ENCODE measurements at places on chromosomes 2 and 18.

DNA sequence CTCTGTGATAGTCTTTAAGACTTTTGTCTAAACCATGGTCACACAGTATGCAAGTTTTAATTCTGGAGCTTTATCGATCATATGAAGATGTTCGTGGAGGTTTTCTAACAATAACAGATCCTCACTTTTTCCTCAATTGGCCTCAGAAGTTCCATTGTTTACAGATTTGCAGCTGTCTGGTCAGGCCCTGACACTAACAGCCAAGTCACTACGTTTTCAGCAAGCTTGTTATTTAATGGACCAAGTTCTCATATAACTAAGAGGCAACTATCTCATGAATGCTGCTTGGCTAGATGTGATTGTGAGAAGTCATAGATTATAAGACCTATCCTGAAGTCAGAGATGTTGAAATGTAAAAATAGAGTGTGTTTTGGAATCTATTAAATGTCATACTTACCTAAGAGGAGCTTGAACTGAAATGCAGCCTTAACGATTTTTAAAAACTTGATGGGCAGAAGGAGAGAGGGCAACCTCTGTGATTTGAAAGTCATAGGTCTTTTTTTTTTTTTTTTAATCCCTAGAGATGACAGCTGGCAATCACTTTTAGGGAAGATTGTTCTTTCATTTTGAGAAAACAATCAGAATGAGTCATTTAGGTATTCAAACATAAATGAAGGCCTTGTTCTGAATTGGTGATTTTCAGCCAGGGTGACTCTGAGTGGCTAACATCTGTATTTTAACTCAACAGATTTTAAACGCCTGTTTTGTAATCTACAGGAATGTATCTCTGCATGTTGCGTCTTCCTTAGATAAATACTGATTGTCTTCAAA, 48.4 kb upstream of the NEMP2 start:
- DNase-seq = no peak

- no peak for DNase-seq
Observed at GRCh38 chr18:32177530-32177929, 12.3 kb upstream of the MEP1B start.

- no peak for DNase-seq
Observed at GRCh38 chr2:218744615-218745014, 34.0 kb downstream of the TTLL4 start.

- peak; percentile 55 for DNase-seq
Observed at GRCh38 chr2:147989809-147990403, 30.6 kb downstream of the ORC4 start.

DNA sequence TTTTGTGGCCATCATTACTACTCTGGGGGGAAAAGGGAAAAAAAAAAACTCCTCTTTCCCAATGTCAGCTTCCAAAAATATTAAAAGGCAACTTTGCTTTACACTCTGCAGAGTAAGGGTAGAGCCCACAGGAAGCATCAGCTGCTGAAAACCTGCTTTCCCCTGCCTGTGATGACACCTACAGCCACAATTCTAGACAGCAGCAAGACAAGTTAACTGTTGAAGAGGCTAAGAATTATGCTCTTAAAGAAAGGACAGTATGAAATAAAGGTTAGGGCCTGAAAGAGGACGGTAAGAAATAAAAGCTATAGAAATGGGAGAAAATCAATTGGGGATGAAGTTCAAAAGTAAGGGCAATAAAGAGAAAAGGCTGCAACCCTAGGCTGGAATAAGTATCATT, 3.0 kb downstream of the PDE11A start:
- DNase-seq = no peak

GRCh38 chr2:172811027-172811426, 75.4 kb downstream of the RAPGEF4 start:
- DNase-seq = no peak

- DNase-seq = no peak
Observed at GRCh38 chr2:174607989-174608865, 10.6 kb upstream of the WIPF1 start.

DNA sequence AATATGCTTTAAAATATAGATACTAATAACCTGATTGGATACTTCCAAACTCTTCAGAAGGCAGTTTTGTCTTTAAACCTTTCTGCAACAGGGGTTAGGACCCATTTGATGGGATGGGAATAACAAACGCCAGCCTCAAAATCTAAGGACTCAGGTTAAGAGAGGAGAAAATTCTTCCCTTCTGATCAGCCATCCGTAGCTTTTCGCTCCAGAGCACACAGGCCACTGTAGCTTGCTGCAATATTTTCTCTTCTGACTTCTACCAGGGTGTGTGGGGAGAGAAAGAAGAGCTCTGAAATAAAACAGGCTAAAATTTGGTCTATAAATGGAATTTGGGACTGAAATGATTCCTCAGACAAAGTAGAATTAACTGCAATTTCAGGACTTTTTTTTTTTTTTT, 95.1 kb downstream of the ALPK2 start:
- DNase-seq = no peak

DNA sequence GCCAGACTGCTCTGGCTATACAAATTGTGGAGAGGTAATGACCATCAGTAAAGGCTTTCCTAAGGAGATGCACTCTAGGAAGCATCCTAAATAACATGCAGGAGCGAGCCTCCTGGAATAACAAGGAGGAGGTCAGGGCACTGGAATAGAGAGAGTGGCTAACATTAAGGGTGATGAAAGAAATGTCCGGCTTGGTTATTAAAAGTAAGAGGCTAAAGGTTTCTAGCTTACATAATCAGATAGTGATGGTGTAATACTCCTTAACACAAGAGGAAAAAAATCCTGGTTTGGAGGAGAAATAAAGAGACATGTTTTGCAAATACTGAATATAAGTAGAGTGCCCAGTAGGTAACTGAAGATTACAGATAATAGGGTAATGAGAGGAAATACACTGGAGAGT, 365.7 kb downstream of the ZEB2 start:
- DNase-seq = no peak

DNA sequence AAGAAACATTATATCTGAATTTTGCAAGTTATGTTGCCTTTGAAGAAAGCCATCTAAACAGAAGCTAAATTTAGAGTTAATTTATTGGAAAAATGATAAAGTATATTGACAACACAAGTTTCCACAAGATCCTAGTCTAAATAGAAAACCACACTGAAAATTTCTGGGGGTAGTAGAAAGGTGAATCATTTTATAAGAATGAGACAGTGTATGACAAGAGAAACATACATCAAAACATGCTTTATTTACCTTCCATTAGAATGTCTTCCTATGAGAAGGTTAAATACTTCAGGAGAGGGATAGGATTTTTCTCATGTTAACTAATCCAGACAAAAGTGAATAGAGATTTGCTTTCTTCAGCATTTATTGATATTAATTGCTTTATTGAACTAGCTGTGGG, 1389.8 kb upstream of the ZEB2 start:
- DNase-seq = no peak

DNA sequence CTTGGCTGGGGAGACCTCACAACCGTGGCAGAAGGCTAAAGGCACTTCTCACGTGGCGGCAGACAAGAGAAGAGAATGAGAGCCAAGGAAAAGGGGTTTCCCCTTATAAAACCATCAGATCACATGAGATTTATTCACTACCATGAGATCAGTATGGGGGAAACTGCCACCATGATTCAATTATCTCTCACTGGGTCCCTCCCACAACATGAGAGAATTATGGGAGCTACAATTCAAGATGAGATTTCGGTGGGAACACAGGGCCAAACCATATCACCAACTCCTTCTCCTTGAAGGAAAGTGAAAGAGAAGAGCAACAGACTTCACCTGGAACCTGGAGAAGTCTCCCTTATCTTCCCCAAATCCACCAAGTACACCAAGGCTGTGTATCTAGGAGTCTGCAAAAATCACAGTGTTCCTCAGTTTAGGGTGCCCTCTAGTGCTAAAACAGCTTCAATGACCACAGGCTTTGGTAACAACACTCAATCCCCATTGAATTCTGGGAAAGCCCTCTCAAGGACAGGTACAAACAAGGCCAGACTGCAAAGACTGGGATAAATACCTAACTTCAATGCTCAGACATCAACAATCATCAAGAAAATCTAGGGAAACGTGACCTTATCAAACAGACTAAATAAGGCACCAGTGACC, 148.8 kb upstream of the SRD5A2 start:
- no peak for DNase-seq

GRCh38 chr18:39591649-39592048, 2026.1 kb upstream of the CELF4 start:
- no peak for DNase-seq

GRCh38 chr2:64291181-64291580, 147.0 kb upstream of the PELI1 start:
- no peak for DNase-seq

DNA sequence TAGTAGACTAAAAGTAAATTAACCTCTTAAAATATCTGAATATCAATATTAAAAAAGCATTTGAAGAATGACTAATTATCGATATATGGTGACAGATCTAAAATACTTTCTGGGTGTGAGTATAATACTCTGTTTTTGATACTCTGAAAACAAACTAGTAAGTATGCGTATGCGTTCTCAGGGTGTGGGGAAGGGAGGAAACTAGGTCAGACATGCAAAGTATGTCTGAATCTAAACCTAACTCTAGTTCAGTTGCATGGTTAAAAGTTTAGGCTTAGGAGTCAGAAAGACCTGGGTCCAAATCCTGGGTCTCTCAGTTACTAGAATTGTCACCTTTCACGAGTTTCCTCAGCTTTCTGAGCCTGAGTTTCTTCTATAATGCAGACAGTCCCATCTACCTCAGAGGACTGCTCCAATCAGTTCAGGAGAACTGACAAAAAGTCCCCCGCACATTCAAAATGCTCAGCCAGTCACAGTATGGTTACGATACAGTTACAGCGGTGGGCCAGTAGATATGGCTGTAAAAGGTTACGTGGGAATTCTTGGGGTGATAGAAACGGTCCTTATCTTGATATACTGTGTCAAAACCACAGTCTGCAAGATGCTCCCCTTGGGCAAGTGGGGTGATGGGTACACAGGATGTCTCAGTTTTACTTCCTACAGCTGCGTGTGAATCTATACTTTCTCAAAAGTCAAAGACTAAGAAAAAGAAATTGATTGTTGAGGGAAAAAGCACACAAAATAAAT, 29.2 kb downstream of the UNC50 start:
- DNase-seq = no peak

DNA sequence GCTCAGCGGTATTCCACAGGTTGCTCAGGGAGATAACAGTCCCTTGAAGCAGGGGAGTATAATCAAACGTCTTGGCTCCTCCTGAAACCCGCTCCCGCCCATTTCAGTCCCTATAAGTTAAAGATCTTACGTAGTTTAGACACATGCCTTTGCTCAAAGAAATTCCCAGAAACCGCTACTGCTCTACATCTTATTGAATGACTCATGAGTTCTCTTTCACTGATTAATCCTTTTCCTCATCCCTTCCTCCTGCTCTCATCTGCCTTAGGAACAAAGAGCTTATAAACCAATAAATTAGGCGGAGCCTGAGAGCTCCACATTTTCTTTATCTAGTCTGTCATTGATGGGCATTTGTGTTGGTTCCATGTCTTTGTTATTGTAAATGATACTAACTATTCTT, 4.2 kb upstream of the SERPINB4 start:
- no peak for DNase-seq

- no peak for DNase-seq
Observed at GRCh38 chr2:158990397-158991214, 22.2 kb downstream of the TANC1 start.

DNA sequence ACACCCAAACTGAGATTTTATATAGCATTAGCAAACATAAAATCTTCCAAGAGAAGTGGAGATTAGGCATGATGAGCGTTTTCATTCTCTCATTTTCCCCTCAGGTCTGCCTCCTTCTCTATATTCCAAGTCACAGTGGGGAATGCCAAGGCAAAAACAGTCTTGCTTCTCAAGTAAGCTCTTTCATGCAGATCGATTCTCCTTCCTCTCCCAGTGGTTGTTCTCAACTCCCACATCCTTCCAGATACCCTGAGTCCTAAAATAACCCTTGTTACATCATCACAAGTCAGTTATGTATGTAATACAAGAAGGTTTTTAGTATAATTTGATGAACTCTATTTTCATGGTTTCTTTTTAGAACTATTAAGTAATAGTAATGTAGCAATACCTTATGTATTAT, 150.6 kb downstream of the TXNL1 start:
- DNase-seq = no peak

DNA sequence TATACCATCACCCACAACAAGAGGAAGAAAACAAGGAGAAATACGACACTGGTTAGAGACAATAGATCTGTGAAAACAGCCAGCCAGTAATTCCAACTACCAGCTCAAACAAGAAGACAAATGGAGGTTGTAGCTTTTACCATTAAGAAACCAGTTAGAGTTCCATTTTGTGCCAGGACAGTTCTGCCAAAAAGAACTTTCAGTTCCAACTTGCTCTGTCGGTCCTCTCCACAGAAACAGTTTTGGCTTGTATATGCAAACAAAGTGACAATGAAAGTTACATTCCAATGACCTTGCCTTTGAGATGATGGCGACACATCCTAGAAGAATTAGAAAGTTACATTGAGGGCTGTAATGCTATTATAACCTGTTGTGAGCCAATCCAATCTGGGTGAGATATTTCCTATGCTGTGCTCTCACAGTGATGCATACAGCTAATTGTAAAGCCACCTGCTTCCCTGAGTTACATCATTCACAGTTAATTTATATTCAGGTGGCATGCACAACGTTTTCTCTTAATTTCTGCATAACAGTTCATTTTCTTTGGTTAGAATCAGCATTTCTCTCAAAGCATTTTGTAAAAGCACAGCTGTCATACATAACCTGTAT, 1378.4 kb upstream of the PIK3C3 start:
- DNase-seq = no peak

DNA sequence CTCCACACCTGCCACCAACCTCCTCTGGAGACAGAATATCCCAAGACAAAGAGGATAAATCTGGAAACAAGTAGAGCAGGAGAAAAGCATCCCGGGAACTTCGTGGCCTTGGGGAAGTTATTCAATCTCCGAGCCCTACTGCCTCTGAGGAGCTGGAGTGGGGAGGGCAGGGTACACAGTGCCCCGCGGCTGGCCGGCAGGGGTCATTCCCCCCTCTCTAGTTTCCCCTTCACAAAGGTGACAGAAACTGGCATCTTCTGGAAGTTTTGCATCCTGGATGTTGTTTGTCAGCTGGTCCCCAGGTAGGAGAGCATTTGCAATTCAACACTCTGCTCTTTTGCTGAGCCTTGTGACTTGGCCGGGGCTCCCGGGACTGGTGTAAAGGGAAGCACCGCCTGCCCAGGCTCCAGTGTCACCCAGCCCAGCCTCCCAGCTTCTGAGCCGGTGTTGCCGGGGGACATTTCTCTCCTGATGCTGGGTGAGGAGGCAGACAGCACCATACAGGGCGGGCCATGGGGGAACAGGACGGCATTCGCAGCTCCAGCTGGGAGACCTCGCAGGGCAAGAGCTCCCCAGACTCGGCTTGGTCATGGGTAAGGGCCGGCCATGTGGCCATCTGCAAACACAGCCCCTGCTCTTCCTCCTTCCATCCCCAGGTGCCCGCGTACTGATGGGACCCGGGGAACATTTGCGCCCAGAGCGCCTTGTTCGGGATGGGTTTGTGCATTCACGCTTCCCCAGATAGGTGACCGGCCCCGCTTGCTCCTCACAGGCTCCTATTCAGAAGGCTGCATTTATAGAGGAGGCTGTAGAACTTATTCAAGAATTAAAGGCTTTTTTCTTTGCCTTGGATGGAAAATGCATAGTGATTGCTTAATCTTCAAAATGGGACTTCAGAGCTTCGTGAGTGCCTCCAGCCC, 7.4 kb upstream of the NTSR2 start:
- DNase-seq = no peak

- DNase-seq = no peak
Observed at GRCh38 chr2:55087936-55088335, 37.7 kb upstream of the RTN4 start.

Data from muscle of back (tissue), 13 donors.